ENCODE measurements at places on chromosomes 2 and 18.

- peak; percentile 3 for DNase-seq
These were observed 80.0 kb upstream of the TMEM200C start for GRCh38 chr18:5975111-5976002.

- DNase-seq: peak; percentile 45
These were observed 51.1 kb downstream of the RTN4 start for GRCh38 chr2:54999182-54999581.

GRCh38 chr2:172643142-172643541 lies 87.3 kb downstream of the PDK1 start:
- no peak for DNase-seq

DNA sequence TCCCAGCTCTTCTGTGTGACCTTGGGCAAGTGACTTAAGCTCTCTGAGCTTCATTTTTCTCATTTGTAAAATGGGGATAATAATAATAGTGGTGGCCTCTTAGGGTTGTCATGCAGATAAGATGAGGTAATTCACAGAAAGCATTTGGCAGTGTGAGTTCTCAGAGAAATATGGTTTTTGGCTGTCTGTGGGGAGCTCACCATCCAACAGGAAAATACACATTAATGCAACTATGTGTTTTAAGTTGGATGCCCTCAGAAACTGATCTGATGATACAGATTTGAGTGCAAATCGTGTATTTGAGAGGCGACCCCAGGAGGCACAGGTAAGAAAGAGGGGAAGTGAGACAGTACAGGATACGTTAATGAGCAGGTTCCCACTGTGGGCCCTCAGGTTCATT lies 56.1 kb upstream of the SPRED2 start:
- no peak for DNase-seq

GRCh38 chr2:211270257-211270656 lies 713.9 kb downstream of the CPS1 start:
- no peak for DNase-seq

- no peak for DNase-seq
These were observed 23.8 kb upstream of the SLC38A11 start for GRCh38 chr2:164979113-164979512.

- DNase-seq: peak; percentile 51
These were observed 58.1 kb downstream of the NCKAP1 start for GRCh38 chr2:182980115-182980514.

GRCh38 chr18:23824240-23824639 lies 135.0 kb downstream of the LAMA3 start:
- no peak for DNase-seq

DNA sequence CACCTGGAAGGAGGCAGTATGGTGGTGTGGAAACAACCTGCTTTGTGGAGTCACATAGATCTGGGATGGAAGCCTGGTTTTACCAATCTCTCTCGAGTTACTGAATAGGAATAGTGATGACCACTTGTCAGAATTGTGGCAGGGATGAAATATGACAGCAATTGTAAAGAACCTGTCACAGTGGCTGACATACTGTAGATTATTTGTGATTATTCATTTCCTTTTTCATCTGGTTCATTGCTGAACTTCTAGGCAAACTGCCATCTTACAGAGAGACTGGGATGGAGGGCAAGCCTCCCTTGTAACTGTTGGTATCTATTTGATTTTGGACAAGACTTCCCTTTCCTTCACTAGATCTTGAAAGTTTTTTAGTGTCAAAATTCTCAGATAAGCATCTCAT lies 42.0 kb downstream of the FMNL2 start:
- no peak for DNase-seq

DNA sequence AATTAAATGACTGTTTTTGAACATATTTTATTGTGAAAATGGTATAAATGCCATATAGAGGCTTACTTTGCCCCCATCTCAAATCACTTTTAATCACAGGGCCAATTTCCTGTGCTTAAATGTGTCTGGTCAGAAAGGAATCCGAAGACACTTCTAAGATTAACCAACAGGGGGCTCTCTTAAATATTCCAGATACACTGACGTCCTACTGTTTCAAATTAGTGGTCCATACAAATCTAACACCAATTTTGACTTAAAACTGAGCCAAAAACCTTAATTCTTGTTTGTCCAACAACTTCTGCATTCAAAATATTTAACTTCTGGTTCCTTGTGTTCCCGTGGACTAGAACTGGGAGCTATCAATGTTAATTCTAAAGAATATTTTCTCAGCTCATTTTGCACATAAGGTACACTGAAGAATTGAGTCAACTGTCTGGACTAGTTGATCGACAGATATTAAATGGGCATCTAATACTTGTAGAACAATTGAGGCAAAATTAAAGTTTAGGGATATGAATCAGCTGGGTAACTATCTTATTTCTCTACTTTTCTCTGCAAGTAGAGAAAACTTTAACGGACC lies 557.5 kb downstream of the ARHGAP15 start:
- DNase-seq: peak; percentile 62

DNA sequence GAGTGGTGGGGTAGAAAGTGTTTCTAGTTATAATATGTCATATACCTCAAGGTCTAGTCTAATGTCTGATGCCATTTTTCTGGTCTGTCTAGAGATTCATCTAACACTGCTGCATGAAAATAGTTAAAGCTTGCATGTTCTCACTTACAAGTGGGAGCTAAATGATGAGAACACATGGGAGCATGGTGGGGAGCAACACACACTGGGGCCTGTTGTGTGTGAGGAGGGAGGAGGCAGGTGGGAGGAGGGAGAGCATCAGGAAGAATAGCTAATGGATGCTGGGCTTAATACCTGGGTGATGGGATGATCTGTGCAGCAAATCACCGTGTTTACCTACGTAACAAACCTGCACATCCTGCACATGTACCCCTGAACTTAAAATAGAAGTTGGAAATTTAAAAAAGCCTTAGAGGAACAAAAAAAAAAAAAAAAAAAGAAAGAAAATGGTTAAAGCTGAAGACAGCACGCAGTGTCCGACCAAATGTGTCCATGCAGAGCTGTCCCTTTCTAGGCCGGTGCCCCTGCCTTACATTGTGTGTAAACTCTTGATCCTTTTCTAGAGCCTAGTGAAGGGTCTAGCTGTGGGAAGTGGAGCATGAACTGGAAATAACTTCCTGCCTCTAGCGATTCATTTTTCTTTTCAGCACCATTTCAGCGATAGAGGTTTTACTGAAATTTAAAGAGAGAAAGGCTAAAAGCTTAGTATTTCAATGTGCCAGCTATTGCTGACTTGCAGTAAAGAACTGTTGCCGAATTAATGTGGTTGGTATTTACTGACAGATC lies 94.0 kb downstream of the FMNL2 start:
- no peak for DNase-seq

GRCh38 chr2:241066171-241066892 lies 35.8 kb downstream of the MTERF4 start:
- DNase-seq: no peak

- no peak for DNase-seq
These were observed 12.3 kb downstream of the TOGARAM2 start for GRCh38 chr2:28993206-28993960.

DNA sequence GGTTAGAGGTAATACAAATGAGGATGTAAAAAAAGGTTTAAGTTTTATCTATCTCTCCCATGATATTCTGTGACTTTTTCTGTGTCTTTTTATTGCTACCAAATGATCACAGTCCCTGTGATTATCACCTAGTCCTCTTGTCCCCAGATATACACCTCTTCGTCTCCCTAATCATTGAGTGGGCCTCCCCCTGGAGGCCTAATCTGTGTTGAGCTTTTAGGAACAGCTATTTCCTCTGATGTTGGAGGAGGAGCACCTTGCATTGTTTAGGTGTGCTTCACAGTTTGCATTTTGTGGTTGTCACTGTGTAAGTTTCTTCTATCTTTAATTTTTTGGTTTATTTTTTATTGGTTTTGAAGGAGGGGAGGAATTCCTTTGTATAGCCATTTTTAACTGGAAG lies 33.3 kb downstream of the CCDC85A start:
- no peak for DNase-seq

DNA sequence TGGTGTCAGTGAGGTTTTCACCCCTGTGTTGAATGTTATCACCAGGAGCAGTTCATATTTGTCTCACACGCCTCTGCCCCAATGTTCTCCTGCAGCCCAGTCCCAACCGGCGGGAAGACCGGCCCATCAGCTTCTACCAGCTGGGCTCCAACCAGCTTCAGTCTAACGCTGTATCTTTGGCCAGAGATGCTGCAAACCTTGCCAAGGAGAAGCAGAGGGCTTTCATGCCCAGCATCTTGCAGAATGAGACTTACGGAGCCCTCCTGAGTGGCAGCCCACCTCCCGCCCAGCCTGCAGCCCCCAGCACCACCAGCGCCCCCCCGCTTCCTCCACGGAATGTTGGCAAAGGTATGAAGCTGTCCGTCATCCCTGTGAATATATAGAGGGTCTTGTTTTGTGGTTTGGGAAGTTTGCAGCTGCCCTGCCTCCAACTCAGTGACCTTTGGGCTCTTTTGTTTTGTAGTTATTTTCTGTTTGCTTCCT lies 35.1 kb downstream of the ITGB1BP1 start:
- DNase-seq: no peak

DNA sequence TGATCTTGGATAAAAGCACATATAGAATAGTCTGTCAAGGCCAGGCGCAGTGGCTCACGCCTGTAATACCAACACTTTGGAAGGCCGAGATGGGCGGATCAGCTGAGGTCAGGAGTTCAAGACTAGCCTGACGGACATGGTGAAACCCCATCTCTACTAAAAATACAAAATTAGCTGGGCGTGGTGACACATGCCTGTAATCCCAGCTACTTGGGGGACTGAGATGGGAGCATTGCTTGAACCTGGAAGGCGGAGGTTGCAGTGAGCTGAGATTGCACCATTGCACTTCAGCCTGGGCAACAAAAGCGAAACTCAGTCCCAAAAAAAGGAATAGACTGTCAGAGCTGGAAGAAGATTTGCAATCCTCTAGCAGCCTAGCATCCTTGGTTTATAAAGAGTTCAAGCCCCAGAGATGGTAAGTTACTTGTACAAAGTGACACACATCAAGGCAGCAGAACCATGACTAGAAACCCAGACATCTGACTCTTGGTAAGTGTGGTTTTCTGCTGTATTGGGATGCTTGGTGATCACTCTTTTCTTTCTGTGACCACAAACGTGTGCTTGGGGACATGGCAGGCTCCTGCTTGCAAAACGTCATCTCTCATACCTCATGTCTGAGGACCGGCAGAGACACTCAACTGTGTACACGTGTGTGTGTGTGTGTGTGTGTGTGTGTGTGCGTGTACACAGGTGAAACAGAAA lies 69.0 kb downstream of the OSBPL6 start:
- DNase-seq: no peak

DNA sequence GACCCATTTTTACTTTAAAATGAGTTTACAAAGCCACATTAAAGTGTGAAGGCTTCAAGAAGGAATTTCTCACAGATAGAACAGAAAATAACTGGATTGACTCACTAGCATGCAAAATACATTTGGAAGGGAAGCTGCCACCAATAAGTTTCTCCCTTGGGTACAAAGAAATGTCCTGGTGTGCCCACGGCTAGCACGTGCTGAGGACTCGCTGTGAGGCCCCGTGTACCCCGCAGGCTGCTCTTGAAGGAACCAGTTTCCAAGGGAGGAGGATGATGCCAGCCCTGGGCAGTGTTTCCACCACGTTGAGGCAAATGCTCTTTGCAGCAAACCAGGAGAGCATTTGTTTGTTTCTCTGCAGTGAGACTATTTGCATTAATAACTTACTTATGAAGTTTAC lies 207.3 kb downstream of the SH3RF3 start:
- DNase-seq: no peak

DNA sequence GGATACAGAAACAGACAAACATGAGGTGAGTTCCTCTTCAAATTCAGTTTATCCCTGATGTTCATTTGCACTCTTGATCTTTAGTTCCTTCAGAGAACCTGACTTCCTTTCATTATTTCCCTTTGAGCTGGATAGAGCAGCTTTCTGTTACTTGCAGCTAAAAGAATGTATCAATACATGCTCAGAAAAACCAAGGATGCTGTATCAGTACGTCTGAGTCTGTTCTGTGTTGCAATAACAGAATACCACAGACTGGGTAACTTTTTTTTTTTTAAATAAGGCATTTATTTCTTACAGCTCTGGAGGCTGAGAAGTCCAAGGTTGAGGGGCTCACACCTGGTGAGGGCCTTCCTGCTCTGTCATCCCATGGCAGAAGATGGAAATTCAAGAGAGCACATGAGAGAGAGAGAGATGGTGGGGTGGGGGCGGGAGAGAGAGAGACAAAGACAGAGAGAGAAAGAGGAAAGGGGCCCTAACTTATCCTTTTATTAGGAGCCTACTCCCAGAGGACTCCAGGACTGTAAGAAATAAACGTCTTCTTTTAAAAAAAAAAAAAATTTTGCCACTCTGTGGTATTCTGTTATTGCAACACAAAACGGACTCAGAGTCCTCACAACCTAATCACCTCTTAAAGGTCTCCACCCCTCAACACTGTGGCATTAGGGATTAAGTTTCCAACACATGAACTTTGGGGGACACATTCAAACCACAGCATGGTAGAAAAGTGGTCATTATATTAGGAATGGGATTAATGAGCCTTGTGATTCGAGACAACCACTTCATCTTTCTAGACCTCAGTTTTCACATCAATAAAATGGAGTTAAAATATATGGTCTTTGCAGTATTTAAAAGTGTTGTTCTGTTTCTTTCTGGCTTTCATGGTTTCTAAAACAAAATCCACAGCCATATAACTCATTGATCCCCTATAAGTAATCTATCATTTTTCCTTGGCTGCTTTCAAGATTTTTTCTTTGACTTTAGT lies 18.4 kb upstream of the SELENOI start:
- DNase-seq: peak; percentile 18

GRCh38 chr18:74281011-74281979 lies 10.5 kb downstream of the CYB5A start:
- DNase-seq: no peak

DNA sequence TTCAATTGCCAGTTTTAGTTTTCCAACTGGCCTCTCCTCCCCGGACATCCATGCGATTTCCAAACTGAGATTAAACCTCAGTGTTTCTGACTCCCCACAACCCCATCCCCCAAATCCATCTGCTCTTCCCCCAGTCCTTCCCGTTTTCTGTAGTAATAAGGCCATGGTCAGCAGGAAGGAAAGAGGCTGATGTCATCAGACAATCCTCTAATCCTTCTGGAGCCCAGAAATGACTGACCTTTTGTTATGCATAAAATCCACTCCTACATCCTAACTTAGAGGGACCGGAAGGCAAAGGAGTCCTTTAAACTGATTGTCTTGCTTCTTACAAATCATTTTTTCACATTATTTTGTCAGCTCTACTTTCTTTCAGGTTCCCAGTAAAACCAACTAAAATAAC lies 155.8 kb downstream of the INO80D start:
- no peak for DNase-seq

GRCh38 chr2:73091696-73092095 lies 20.2 kb upstream of the SFXN5 start:
- no peak for DNase-seq

DNA sequence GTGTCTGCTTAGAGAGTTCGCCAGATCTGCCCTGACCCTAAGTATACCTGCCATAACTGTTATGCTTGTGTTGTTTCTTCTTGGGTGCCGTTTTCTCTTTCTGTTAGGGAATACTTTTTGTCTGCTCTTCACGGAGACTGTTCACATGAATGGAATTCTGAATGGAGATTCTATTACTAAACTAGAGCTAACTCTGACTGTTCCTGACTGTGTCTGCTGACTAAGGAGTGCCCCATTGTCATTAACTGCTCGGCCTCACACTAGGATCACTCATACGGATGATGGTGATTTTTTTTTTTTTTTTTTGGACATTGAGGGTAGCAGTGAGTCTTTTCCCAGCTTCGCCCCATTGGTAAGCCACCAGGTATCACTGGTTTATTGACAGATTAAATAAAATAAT lies 104.8 kb upstream of the SLC8A1 start:
- no peak for DNase-seq

Data from KBM-7 (cell line).